ENCODE measurements at places on chromosomes 6 and 20. TPM values are rescaled to one million over a fixed set of nuclear protein-coding genes. Genes with fewer than 3 reads are reported as not detected.

Gene ATP6V1G2
- polyA plus RNA-seq: 0.48 TPM

Gene ULBP1
- polyA plus RNA-seq: 0.16 TPM

Gene HS3ST5
- polyA plus RNA-seq: not detected

Gene BANF2
- 0.92 TPM for polyA plus RNA-seq

Gene LTA
- 0.21 TPM for polyA plus RNA-seq

Gene HLA-DMB
- 18.8 TPM for polyA plus RNA-seq

All from adipose tissue (tissue), 3 donors.